A549 treated with CORT108297 at 1 μM for 4 hours (cell line): ENCODE measurements at places on chromosomes 5 and 9. TPM values are rescaled to one million over a fixed set of nuclear protein-coding genes. Genes with fewer than 3 reads are reported as not detected.

Gene IL5
- total RNA-seq = not detected in 5 replicates

Gene TPM2
- 623 to 688 TPM (median 654 TPM) in 5 replicates for total RNA-seq

Gene CACFD1
- total RNA-seq = 2.8 to 4.9 TPM (median 4.9 TPM) in 5 replicates

Gene TAF11L10
- total RNA-seq = not detected in 5 replicates

Gene CKMT2
- not detected in 5 replicates for total RNA-seq

Gene SHISAL2B
- total RNA-seq = 0.18 TPM in 1 of 5 replicates, not detected in the others

Gene CDC20B
- 0.07 to 0.11 TPM (median 0.09 TPM) in 5 replicates for total RNA-seq

Gene SLC6A19
- total RNA-seq = 0.01 to 0.03 TPM (median 0.01 TPM) in 3 of 5 replicates, not detected in the others

Gene PRR7
- total RNA-seq = 13.2 to 40.2 TPM (median 35.2 TPM) in 5 replicates

Gene ENTPD8
- 0.21 to 0.27 TPM (median 0.24 TPM) in 5 replicates for total RNA-seq

Gene ACSL6
- total RNA-seq = 0.03 to 0.17 TPM (median 0.12 TPM) in 4 of 5 replicates, not detected in the other

Gene PCDHGC5
- 0.02 to 0.03 TPM (median 0.03 TPM) in 3 of 5 replicates, not detected in the others for total RNA-seq

Gene TSSK1B
- not detected in 5 replicates for total RNA-seq

Gene IFNA2
- total RNA-seq = not detected in 5 replicates

Gene PLEKHG4B
- 0.45 to 1.1 TPM (median 1.1 TPM) in 5 replicates for total RNA-seq
